Effector memory CD4-positive, alpha-beta T cell (primary cell): ENCODE measurements at places on chromosomes 11 and 22.

DNA sequence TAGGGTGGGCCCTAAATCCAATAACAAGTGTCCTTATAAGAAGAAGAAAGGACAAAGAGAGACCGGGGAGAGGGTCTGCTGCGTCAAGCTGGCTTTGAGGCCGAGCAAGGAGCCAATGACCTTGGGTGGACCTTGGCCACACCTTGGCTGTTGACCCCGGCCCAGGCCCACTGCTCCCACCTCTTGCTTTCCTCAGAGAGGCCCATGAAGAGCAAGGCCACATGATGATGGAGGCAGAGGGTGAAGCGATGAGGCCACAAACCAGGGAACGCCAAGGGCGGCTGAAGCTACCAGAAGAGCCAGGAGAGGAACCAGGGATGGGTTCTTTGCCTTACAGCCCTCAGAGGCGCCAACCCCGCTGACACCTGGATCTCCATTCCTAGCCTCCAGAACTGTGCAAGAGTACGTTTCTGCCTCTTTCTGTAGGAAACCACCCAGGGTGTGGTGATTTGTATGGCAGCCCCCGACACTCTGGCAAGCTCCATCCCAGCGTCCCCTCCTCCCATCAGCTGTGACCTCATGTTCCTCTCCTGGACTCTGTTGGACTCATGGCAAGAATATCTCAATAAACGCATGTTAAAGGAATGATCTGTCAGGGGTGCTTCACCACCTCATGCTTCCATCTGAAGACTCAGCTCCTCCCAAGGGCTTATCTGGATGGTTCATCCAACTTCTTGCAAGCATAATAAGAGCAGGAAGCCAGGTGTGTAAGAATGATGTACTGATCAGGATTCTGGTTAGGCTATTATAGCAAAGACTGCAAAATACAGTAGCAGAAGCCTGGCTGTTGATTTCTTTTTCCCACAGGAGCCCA lies 41.6 kb upstream of the LINC01488 start:
- no peak for DNase-seq

DNA sequence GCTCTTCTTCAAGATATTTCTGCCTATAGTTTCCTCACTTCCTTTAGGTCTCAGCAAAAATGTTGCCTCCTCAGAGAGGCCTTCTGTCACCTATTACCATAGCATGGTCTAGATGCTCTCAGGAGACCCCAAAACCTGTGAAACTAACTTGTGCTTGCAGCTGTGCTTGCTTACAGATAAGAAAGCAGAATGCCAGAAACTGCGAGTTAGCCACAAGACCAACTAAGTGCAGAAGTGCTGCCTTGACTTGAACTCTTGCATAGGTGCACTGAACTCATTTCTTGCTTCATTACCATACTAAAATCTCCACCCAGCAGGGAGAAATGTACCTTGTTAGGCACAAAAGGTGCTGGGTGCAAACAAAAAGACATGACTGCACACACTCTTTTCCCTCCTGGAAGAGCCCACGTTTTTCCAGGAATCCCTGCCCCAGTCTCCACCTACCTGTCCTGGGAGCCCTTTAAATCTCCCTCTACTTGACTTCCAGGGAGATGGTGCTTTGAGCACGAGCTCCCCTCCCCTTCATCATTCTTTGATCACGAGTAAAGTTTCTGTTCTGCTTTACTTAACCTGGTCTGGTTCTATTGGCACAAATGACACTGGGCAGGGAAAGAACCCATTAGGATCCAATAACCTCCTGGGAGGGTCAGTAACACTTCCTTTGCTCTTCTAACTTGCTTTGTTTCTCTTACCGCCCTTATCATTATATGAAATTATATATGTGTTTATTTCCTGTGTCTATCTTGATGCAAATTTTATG lies 137.7 kb upstream of the DDI1 start:
- DNase-seq: no peak

- no peak for DNase-seq
These were observed 88.3 kb upstream of the PRDM11 start for GRCh38 chr11:45057938-45058646.

DNA sequence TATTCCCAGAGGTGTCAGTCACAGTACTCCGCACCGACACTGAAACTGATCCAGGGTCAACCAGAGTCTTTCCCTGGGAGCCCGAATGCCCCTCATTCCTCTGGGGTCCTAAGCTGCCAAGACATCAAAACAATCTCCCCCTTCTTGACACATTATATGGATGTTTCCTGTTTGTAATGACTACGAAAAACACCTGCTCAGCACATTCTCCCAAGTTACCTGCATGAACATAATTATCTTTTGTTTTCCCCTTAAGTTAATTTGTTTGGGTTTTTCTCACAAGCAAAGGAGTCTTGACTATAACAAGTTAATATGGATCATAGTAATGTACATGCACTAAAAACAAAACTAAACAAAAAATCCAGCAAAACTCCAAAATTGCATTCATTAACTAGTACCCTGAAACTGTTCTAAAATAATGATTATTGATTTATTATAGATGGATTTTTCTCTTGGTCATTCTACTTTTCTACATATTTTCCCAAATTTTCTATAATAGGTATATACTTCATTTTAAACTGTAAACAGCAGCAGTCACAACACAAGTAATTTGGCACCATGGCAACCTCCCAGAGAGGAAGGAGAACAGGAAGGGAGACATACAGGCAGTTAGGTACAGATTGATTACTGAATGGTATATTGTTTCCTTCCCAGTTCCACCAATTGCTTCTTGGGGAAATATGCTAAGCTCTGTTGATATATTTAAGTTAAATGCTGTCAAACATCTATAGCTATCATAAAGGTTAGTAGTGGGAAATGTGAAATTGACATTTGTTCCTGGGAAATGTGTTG lies 631.5 kb downstream of the METTL15 start:
- DNase-seq: no peak

GRCh38 chr11:56103210-56103737 lies at the start of gene OR8H2:
TSS of gene OR8H2 (plus strand) at chr11:56103687. CDS start at chr11:56105043, 1,356 bp downstream.
- no peak for DNase-seq

- no peak for DNase-seq
These were observed 18.4 kb upstream of the RAPSN start for GRCh38 chr11:47467357-47467756.

DNA sequence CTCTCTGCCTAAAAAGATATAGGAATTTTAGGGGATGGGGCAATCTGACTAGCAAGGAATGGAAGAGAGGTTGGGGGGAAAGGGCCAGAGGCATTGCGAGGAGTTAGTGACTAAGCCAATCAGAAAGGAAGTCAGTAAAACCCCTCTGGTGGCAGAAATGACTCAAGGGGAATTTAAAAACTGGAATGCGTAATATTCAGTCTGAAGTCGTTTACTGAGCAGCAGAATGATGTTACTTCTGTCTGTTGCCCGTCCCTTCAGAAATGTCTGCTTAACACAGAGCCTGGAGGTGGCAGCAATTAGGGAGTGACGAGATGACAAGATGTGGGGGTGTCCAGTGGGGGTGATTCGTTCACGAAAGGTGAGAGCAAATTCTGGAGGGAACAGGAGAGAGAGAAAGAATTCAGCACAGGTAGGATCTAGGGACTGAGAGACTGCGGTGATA lies 107.7 kb upstream of the CLMP start:
- DNase-seq: no peak

DNA sequence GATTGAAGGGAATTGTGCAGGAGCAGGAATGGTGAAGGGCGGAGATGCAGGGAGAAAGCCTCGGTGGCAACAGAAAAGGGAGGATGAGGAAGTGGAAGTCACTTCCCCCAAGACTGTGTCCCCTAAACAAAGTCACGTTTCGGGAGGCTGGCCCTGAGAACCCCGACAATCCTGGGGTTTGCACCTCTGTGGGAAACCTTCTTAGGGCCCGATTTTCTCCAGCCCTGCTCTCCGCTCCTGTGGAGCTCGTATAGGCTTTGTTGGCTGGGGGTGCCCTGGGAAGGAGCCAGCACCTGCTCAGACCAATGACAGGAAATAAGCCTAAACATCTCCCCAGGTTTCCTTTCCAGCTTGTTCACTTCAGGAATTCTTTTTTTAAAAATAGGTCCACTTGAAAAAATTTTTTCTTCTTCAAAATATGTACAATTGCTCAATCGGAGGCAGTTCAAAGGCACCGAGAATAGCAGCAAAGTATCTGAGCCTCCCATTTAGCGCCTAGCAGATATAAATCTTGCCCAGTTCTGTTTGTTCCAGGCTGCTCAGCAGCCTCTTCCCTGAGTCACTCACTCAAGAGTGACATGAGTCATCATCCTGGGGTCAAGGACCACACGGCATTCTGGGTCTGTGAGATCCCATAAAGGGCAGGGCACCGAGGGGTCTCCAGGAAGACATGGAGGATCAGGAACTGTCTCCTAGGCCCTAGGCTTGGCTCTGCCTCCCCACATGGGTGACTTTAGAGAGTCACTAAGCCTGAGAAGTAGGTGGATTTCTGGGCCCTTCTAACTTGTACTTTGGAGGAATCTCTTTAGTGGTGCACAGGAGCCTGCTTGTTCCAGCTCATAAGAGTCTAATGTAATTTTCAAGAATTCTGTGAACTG lies 34.0 kb downstream of the IRAG1 start:
- DNase-seq: no peak

GRCh38 chr11:60710482-60710881 lies 11.1 kb downstream of the MS4A8 start:
- no peak for DNase-seq

DNA sequence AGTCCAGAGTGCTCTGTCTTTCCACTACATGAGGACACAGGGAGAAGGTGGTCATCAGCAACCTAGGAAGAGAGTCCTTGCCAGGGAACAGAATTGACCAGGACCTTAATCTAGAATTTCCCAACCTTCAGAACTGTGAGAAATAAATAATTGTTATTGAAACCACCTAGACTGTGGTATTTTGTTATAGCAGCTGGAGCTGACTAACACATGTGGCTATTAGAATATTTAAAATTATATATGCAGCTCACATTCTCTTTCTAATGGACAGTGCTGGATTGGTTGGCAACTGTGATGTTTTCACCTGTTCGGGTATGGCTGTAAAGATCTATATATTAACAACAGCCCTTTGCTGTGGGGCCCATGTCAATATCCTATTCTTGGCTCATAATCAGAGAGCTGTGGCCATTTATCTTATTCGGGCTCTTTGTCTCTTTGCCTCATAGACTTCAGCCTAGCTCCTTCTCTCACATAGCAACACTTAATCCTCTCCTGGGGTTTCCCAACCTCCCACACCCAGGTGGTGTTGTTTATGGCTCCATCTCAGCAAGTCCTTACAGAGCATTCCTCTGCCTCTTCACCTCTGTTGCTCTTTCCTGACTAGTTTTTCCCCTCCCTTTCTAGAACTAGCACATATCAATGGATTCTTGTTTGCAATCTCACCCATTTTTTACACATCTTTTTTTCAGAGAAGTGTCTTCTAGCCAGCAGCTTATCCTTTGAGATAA lies 46.4 kb upstream of the AMOTL1 start:
- no peak for DNase-seq

DNA sequence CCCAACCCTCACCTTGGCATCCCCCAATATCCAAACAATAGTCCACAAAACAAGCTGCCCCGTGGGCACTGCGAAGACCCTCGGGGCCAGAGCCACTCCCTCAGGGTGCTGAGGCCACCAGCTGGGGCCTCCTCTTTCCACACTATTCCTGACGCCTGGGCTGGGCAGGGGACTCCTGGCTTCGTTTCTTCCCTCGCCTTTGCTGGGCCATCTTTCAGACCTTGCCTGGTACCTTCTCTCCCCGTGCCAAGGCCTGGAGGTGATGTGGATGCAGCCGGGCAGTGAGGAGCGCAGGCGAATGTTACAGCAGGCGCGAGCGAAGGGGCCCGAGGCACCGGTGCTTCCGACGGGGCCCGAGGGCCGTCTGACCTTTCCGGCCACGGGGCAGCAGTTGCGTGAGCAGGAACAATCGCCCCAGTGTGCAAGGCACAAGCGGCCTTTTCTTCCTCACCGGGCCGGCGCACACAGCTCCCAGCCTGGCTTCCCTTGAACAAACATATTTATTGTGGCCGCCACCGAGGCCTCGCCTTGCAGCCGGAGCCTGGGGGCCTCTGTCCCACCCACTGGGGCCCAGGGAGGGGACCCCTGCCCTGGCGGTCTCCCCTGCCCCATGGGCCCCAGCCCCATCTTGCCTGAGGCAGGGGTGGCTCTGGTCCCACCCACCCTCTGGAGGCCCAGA lies 32.6 kb upstream of the KCNQ1OT1 start:
- no peak for DNase-seq

GRCh38 chr11:62269654-62270278 lies at the start of gene SCGB2A2:
TSS of gene SCGB2A2 (plus strand) at chr11:62270158. CDS start at chr11:62270217, 59 bp downstream.
- DNase-seq: no peak

GRCh38 chr11:132318421-132319157 lies 948.2 kb downstream of the NTM start:
- no peak for DNase-seq

DNA sequence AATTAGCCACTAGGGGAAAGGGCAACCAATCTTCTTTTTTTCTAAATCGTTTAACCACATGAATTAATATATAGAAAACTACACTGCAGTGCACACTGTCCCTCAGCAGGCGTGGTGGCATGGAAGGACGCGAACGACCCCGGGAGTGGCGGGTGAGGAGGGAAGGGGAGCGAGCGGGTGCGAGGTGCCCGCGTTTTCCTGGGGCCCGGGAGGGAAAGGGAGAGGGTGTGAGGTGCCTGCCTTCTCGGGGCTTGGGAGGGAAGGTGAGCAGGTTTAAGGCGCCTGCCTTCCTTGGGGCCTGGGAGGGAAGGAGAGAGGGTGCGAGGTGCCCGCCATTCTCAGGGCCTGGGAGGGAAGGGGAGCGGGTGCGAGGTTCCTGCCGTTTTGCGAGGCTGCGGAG lies 765 bp downstream of the GAB4 start:
- no peak for DNase-seq

- DNase-seq: no peak
These were observed 20.9 kb upstream of the TMEM191C start for GRCh38 chr22:21446128-21446826.

DNA sequence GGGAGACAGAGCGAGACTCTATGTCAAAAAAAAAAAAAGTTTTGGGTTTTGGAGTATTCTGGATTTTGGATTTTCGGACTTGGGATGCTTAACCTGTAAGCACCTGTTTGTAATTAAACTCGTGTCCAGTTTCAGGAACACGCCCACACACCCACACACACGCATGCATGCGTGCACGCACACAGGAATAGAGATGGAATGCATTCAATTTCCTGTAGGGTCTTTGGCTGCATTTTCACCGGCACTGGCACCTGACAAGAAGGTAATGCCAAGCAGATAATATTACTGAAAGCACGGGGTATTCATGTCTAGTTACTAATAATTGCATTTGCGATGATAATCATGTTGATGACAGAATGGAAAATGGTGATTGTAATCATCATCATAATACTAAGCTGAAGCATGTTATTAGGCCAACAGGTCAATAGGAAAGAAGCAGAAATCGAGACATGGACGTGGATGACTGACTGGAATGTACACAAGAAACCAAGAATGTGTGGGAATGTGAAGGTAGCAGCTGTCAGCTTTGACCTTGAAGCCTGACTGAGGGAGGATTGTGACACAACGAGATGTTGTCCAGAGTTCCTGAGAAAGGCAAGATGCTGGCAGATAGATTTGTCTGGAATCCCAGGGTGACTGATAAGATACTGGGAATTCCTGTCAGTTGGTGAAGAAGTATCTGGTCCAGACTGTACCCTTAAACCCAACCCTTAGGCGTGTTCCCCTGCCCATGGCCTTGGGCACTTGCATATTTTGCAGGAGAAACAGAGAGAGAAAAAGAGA lies 108.6 kb downstream of the SYN3 start:
- no peak for DNase-seq
